ENCODE measurements at places on chromosomes 11 and 22.

DNA sequence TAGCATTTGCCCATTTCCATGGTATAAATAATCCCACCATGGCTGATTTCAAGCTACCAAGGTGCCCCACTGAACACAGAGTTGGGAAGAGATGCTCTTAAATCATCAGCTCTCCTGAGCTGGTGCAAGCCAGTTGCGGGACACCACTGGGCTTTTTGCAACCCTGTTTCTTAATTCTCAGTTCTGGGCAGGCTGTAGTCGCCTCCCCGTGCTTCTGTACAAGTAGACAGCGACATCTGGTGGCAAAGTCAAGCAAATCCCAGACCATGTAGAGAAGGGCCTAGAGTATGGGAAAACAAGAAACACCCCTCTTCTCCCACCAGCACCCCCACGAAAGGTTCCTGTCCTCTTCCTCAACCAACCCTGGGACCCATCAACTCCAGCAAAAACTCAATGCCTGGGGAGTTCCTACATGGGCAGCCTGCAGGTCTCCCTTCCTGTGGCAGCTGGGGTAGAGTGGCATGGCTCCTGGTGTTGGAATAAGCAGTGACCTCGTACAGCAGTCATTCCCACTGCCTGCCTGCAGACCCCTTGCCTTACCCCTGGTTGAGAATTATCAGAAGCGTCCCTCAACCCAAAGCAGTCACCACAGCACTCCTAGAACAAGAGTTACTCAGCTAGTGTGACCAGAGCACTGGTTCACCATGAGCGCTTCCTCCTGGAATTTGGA is 68.4 kb downstream of the IGLL5 start:
- peak; percentile 36 for DNase-seq

DNA sequence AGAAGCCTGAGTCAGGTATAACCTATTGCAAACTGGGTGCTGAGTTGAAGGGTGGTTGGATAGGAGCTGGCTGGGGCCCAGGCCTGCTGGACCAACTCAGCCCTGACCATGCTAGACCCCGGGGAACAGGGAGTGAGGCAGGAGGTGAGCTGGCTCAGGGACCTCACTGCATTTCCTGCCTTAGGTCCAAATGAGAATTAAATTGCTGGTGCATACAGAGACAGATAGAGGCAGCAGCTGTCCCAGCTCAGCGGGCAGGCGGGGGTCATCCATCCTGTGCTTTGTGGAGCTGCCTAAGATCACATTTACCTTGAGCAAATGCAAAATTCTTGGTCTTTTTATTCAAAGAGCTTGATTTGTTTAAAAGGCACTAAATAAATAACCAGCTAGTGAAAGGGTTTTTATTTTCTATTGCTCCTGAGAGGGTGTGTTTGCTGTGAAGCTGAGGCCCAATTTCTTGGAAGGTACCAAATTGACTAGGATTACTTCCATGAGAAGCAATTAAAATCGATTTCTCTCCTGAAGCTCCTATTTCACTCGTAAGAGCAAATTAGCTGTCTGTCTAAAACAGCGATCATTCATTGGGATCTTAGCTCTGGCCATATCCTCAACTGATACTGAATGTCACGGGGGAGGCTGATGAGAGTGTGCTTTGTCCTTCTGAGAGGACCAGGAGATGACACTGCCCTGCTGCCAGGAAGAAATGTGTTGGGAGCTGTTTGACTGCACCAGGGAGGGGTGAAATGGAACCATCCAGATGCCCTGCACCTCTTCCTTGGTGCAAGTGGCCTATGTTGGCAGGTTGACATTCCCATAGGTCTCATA is 24.9 kb downstream of the USH1C start:
- no peak for DNase-seq

GRCh38 chr22:49290711-49291110 is 537.0 kb downstream of the BRD1 start:
- DNase-seq = no peak

DNA sequence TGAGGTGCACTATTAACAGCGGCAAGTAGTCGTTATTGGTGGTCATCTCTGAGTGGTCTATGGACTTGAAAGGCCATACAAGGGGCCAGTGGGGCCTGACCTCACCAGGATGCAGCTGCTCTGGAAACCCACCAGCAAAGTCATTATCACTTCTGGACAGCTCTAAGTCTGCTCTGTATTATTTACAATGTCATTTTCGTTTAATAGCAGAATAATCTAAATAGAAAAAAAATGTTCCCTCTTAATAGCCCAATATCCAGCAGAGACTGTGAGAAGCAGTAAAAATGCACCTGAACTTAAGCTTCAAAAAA is 85.0 kb upstream of the EED start:
- no peak for DNase-seq

DNA sequence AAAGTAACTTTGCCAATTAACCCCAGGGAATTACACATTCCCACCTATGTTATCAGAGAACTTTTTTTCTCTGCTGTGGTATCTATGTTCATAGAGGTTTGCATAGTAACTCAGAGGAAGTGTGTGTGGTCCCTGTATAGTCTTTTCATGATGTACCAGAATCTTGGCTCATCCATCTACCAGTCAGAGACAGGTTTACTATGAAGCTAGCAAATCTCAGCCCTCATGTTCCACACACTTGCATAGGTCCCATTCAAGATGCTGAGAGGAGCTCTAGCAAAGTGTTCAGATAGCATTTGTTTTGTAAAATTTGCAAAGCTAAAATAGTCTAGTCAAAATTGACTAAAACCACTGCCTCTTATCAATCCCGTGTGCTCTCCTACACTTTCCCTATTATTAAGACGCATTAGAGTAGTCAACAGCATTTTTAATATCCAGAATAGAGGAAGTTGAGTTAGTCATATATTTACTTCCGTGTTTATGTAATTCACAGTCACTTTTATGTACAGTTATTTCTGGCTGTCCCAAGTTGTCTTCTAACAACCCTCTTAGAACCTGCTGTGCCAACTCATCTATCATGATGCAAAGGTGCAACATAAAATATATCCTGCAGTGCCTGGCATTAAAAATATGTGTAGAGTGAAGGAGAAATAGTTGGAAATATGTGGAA is 184.2 kb downstream of the FAM76B start:
- no peak for DNase-seq

- DNase-seq = no peak
These were observed 340.3 kb upstream of the DDI1 start for GRCh38 chr11:103696123-103696522.

DNA sequence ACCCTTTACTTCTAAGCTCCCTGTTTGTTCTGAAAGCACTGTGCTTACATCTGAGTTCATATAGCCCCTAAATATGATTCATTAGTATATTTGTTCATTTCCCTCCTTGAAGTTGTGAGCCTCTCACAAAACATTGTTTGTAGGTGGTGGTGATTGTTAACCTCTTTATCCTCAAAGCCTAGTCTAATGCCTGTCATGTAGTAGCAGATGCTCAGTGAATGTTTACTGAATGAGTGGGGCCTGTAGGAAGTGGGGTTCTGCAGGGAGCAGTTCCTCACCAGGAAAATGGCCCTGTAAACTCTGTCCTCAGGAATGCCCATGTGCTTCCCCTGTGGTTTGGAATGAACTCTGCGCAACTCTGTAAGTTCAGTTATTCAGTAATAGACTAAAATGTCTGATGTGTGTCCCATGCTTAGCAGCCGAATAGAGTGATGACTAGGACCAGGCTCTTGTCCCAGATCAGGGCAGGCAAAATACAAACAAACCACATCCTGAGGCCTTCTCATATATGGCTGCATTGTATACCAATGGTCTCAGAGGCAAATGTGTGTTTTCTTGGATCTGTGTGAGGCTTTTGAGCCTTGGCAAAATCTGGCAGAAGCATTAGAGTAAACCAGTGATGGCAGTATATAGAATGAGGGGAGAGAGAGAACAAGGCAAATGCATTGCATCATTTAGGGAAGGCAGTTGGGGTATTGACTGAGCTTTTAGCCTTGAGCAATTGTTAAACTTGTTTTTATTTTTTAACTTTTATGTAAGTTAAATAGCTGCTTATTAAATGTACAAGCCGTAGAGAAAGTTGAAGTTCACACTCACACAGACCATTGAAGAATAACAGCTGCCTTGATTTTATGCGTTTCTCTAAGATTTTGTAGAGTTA is 91.4 kb upstream of the BIRC3 start:
- no peak for DNase-seq

DNA sequence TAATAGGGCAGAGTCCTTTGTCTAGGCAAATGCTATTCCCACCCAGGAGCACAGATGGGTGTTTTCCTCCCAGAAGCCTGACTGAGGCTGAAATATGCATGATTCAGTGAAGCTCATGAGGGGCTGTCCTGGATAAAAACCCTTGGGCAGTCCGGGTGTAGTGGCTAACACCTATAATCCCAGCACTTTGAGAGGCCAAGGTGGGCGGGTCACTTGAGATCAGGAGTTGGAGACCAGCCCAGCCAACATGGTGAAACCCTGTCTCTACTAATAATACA is 48.6 kb upstream of the LMO2 start:
- no peak for DNase-seq

- DNase-seq = no peak
These were observed 72.8 kb upstream of the ALX4 start for GRCh38 chr11:44382656-44383240.

- DNase-seq = no peak
These were observed 25.8 kb downstream of the HPS4 start for GRCh38 chr22:26457661-26458272.

GRCh38 chr11:10895285-10895684 is 37.4 kb upstream of the ZBED5 start:
- DNase-seq = no peak
